Suppressor macrophage treated with lipopolysaccharide for 1 hour (primary cell): ENCODE measurements at places on chromosomes 4 and X.

GRCh38 chrX:36961590-36961989 is 46.6 kb upstream of the FAM47C start:
- no peak for DNase-seq

GRCh38 chr4:18749391-18749790 is 727.8 kb upstream of the LCORL start:
- no peak for DNase-seq

DNA sequence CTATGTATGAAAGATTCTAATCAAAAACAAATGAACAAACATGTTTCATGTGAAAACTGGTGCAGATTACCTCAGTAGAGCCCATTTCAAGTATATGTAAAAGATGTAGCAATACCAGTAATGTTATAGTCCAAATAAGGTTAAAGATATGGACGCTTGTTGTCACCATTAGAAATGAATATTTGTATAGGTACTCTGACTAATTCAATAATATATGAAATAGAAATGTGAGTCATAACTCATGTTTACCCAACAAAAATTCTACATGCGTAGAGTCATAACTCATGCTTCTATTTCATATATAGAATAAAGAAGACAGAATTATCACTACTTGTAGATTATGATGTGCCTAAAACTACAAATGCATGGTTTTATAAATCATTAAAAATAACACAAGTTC is 739.1 kb upstream of the DIAPH2 start:
- DNase-seq = no peak

- DNase-seq = no peak
Observed at GRCh38 chrX:9816084-9816700, 30.0 kb downstream of the SHROOM2 start.

- DNase-seq = no peak
Observed at GRCh38 chr4:113293674-113294073, 244.2 kb downstream of the ANK2 start.

DNA sequence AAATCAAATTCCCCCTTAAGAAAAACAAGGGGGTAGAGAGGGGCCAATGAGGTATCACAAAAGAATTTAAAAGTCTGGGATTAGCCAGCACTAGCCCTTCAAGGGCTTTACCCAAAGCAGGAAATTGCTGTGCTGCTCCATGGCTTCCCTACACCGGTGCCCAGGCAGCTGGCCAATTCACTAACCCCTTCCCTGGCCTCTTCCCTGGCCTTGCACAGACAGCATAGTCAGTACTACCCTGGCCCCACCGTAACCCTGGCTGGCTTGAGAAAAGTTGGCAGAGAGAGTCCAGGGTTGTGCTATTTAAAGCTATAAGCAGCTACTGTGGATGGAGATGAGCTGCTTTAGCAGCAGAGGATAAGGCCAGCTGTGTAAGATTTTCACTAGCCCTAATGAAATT is 43.1 kb downstream of the ADAMTS3 start:
- no peak for DNase-seq

DNA sequence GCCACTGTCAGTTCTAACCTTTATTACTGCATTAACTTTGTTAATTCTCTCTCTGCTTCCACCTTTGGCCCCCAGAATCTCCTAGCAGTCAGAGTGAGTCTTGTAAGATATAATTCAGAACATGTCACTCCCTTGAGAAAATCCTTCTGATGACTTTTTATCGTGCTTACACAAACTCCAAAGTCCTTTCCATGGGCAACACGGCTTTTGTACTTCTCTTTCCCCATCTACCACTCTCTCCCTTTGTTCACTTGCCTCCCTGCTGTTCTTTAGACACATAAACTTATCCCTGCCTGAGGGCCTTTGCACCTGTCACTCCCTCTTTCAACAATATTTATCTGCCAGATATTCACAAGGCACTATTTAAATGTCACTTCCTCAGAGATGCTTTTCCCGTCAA is 64.8 kb downstream of the MAOB start:
- no peak for DNase-seq
